ENCODE measurements at places on chromosomes 16 and 17.
A peak's percentile ranks its signal among the peaks of the same experiment; 100 is the strongest.

DNA sequence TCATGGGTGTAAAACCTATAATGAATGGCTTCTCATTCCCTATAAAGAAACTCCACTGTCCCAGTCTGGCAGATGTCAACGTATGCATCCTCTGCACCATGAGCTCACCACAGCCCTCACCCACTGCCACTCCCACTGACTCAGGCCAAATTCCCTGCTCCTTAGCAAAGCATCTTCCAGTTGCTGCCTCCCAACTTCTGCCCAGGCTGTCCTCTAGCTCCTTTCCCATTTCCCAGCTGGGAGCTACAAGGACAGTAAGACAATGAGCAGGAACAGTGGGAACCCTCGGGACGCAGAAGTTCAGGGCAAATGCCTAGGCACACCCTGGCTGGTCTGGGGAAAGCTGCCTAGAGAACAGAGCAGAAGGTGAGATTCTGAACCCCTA, 9.1 kb upstream of the THAP11 start:
- DNase-seq: peak; percentile 47

DNA sequence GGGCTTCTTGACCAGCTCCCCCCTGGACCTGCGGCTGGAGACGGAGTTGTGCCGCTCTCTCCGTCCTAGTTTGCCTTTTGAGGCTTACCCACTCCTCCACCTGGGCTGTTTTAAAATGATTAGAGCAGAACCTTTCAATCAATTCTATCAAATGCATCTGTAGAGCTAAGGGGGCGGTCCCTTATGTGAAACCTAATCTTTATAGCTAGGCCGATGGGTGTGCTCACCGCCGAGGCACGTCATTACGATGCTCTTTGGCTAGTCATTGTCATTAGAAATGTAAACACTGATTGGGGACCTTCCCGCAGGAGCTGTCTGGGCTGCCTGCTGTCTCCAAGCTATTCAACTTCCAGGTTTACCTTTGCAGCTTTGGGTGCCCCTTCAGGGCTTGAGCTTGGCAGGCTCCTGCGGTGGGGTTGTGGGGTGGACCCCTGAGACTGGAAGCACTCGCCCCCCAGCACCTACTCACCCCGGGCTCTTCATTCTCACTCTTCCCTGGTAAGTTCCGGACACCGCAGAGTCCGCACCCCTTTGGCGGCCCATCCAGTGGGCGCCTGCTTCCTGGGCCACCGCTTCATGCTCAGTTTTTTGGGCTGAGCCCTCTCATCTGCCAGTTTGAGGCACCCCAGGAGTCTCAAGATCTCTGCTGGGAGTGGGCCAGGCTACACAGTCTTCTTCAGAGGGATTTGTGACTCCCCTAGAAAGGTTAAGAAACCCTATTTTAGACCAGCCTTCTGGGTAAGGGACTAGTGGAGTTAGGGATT, 20.9 kb upstream of the IL17C start:
- DNase-seq: no peak

- DNase-seq: no peak
Measured at GRCh38 chr16:29116980-29117379, 132.1 kb downstream of the LAT start.

DNA sequence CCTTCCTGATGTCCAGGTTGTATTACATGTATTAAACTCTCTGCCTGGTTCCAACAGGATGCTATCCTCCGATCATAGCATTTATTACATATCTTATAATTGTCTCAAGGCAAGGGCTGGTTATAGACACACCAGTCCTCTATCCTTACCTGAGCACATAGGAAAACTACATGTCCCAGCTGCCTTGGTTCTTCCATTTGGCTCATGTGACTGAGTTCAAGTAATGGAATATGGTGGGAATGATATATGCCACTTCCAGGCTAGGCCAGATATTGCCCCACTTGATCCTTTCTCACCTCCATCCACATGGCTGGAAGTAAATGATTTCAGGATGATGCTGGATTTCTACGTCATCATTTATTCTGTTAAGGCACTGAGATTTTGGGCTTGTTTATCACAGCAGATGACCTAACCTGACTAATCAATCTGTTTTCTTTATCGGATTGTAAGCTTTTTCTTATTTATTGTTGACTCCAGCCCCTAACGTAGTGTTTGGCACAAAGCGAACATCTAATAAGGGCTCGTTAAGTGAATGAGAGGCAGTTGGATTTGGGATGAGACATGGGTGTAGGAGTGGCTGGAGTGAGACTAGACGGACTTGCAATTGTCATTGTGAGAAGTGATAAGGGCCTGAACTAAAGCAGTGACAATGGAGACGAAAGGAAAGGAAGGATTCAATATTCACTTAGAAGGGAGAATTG, 8.2 kb upstream of the SHISA9 start:
- no peak for DNase-seq

- DNase-seq: no peak
Measured at GRCh38 chr17:82884970-82885353, 45.1 kb upstream of the ZNF750 start.

- no peak for DNase-seq
Measured at GRCh38 chr17:29283961-29284360, 10.0 kb downstream of the NUFIP2 start.

GRCh38 chr17:31052187-31052889, 42.4 kb upstream of the NF1 start:
- peak; percentile 77 for DNase-seq

- peak; percentile 67 for DNase-seq
Measured at GRCh38 chr17:38333635-38334295, 10.0 kb downstream of the GPR179 start.

DNA sequence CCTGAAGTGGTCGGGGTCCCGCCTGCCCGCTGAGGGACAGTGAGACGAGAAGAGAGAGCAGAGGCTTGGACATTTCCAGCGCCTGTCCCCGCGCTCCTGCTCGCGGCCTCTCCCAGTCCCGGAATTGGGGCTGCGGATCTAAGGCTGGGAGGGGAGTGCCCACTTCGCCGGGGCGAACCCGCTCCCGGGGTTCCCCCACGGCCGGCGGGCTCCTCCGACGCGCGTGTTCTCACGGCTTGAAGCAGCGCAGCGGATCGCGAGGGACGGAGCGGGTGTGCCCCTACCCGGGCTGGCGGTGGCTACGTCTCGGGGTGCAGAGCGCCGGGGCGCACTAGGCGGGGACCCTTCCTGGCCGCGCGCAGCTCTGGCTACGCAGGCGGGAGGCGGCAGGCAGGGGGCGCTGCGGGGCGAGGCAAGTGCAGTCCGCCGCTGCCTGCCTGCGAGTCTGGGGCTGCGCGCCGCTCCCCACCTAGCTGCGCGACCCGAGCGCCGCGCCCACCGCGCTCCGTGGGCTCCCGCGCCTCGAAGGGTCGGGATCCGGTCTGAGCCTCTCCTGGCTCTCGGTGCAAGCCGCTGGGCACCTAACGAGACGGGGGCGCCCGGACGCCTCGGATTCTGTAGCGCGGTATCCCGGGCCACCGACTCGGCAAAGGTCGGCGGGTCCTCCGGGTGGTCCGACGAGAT, 1.2 kb downstream of the NGFR start:
- peak; percentile 84 for DNase-seq

DNA sequence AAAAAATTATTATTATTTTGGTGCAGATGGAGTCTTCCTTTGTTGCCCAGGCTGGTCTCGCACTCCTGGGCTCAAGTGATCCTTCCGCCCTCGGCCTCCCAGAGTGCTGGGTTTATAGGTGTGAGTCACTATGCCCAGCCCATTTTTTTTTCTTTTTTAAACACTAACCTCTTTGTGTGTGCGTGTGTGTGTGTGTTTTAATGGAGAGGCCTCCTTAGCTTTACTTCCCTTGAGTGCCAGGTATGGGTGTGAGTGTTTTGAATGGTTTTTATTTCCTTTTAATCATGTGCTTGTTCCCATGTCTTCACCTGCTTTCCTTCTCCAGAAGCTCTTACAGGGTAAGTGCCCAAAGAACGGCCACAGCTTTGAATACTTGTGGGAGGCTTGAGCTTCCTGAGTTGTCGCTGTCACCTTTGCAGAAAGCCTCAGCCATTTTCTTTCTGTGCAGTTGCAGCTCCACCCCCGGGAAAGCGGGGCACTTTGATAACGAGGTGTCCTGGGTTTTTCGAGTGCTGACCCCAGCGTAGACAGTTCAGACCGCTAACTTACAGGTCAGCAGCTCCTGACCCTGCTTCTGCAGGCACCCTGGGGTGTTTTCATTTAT, 22.6 kb downstream of the AKAP1 start:
- no peak for DNase-seq

- DNase-seq: no peak
Measured at GRCh38 chr17:76023900-76024237, 3.2 kb downstream of the EVPL start.

GRCh38 chr16:19094542-19095365, 19.0 kb upstream of the ITPRIPL2 start:
- peak; percentile 40 for DNase-seq

DNA sequence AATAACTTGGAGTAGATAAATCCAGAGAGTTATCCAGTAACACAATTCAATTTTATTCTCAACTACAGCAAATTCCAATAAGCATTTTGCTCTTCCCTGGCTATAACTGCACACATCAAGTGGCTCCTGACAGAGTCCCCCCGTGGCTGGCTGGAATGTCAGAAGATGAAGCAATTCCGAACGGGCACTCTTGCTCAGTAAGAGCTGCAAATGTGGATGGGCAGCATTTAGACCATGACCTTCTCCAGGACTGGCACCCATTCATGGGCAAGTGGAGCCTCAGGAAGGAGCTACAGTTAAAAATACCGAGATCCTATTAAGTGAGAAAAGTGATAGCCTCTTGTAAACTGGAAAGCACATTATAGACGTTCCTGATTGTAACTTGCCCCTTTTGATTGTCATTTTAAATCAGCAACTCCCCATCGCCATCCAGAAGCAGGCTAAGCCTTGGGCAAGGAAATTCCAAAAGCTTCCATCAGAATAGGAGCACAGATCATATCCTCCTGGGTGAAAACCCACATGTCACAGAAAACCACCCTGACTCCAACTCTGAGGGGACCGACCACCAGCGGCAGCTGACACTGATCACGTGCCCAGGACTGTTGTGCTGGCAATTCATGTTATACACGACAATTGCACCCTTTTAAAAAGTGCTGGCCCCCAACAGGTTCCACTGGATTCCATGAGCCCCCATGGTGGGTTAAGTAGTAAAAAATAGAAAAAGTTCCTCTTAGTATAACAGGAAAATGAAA, 7.1 kb downstream of the UBE2O start:
- no peak for DNase-seq

GRCh38 chr16:89055894-89056555, 37.6 kb upstream of the ACSF3 start:
- no peak for DNase-seq

GRCh38 chr17:10120109-10120485, 78.3 kb downstream of the GAS7 start:
- peak; percentile 44 for DNase-seq

- DNase-seq: no peak
Measured at GRCh38 chr17:29167393-29168078, 12.7 kb downstream of the MYO18A start.

DNA sequence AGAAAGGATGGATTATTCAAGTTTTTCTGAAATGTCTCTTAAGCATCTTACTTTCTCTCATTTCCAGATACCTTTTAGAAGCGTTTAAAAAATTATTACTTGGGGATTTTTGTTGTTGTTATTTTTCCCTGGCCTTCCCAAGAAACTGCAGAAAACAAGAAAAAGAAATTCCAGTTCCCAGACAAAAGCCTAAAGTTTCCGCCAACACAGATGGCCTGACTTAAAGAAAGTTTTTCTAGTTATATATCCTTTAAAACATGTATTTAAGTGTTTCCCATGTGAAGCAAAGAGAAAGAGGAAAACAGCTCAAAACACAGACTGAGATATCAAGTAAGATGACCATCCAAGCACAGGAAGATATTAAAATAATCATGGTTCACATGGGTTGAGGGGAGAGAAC, 401.7 kb upstream of the MAF start:
- DNase-seq: no peak

- no peak for DNase-seq
Measured at GRCh38 chr17:34126496-34126895, 128.6 kb upstream of the CCL2 start.

- DNase-seq: no peak
Measured at GRCh38 chr16:23071196-23072083, 77.8 kb downstream of the USP31 start.

GRCh38 chr17:3029213-3029913, 34.0 kb downstream of the OR1D5 start:
- no peak for DNase-seq

- DNase-seq: no peak
Measured at GRCh38 chr16:23374721-23375510, 72.8 kb downstream of the SCNN1B start.

- no peak for DNase-seq
Measured at GRCh38 chr16:28528463-28528867, 10.3 kb downstream of the NUPR1 start.

DNA sequence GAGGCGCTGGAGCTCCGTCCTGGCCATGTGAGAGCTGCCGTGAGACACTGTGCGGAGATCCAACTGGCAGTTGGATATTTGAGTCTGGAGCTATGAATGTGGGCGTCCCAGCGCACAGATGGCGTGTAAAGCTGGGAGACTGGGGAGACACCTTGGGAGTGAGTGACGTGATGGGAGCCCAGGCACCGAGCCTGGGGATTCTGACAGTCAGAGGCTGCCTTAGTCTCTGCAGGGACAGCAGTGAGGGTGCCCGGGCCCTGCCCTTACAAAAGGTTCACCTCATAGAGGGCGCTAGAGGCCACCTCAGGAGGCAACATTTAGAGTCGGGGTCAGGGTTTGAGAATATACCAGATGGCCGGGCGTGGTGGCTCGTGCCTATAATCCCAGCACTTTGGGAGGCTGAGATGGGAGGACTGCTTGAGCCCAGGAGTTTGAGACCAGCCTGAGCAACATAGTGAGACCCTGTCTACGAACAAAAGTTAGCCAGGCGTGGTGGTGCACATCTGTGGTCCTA, 194.1 kb upstream of the GSE1 start:
- DNase-seq: no peak

DNA sequence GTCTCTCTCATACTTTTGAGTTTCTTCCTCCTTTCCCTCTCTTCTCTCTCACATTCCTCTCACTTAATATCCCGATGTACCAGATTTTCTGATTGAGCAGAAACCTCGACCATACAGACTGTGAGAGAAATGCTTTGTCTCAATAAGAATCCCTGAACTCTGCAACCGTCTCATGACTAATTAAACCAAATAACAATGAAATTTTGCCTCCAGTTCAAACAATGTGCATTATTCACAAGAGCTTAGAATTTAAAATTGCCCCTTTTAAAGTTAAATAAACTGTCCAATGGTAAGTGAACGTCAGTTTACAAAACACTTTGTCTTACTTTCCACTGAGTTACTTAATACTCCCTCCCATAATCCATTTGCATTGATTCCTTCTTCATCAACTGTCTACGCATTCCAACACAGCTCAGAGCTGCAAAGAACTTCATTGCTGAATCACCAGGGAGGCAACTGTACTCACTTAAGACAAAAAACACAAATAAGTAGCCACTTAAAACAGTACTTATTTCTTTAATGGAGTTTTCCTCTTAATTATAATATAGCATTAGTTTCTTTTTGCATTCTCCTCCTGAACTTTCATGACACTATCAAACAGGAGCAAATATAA, 4.9 kb downstream of the CDH11 start:
- no peak for DNase-seq

GRCh38 chr17:64920419-64921172, 1.3 kb upstream of the LRRC37A3 start:
- peak; percentile 42 for DNase-seq

DNA sequence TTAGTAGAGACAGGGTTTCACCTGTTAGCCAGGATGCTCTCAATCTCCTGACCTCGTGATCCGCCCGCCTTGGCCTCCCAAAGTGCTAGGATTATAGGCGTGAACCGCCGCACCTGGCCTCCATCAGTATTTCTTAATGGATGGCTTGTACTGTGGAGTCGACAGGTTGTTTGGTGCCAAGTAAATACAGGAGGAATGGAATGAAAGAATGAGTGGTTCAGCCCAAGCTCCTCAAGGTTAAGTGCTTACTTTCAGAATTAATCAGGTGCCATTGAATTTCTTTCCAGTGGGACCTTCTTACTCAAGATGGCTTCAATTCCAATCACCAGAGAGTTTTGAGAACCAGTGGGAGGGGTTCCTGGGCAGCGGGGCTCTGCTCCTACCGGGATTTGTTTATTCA, 25.0 kb downstream of the ALOX15 start:
- DNase-seq: no peak

Measured in hematopoietic multipotent progenitor cell treated with erythropoietin and hydrocortisone succinate and interleukin-3 and kit ligand, for 4 days (in vitro differentiated cells).